Stimulated activated CD8-positive, alpha-beta memory T cell treated with anti-CD3 and anti-CD28 coated beads, Interleukin-15, amount 100 ng/mL, for 4 hours (primary cell): ENCODE measurements at places on chromosomes 5 and 9.

DNA sequence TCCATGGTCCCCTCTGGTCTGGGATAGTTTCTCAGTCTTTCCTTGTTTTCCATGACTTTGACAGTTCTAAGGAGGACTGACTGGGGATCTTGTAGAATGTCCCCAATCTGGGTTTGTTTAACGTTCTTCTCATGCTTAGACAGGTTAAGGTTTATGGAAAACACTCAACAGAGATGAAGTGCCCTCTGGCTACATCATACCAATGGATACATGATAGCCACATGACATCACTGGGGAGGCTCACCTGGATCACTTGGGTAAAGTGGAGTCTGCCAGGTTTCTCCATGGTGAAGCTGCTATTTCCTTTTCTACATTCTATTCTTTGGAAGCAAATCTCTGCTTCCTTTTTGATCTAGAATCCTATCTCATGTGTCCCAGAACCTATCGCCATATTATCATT, 23.8 kb upstream of the ALDH1B1 start:
- no peak for DNase-seq

DNA sequence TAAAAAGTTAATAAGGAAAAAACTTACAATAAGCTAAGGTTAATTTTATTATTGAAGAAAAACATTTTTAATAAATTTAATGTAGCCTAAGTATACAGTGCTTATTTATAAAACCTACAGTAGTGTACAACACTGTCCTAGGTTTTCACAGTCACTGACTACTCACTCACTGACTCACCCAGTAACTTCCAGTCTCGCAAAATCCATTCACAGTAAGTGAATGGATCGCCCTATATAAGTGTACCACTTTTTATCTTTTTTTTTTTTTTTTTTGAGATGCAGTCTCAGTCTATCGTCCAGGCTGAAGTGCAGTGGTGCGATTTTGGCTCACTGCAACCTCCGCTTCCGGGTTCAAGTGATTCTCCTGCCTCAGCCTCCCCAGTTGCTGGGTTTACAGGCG, 47.7 kb downstream of the FNIP1 start:
- no peak for DNase-seq

DNA sequence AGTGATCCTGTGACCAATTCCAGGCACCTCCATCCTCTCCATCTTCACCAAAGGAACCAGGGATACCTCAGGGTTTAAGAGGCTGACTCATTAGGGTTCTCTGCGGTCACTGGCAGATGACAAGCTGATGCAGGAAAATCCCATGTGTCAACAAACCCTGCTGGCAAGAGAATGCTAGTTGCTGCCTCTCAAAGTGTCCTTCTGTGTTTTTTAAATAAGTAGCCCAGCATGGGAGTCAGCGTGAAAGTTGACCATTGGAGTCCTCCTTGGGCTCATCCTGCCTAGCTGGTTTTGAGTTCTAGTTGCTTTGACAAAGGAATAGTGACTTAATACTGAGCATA, 200.2 kb downstream of the SLIT3 start:
- DNase-seq = no peak

DNA sequence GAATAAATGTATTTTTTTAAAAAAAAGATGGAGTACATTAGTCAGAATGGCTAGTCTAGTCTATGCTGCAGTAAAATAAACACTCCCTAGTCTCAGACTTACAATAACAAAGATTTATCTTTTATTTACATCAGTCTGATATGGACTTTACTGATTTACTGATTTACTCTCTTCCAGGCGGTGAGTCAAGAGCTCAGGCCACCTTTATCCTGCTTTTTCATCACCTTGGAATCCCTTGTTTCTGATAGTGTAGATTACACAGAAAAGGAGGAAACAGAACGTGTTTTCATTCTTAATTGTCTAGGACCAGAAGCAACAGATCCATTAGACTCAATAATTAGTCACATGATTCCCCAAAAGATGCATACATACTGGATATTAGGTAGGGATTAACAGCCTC, 290.1 kb upstream of the TRPC7 start:
- no peak for DNase-seq

DNA sequence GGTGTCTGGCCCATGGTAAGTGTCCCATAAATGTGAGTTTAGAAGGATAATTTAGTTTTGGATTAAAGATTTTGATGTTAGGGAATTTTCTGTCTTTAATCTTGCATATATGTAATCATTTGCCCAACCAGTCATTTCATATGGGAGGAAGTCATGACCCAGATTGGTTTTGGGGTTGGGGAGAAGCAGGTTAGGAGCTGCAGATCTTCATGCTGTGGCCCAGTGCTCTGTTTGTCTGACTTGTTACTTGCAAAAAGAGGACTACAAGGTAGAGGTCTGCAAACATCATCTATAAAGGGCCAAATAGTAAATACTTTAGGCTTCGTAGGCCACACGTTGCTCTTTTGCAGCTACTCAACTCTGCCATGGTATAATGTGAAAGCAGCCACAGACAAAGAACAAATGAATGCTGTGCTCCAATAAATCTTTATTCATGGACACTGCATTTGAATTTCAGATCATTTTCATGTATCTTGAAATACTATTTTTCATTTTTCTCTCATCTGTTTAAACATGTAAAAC, 16.8 kb downstream of the OSTF1 start:
- DNase-seq = no peak

DNA sequence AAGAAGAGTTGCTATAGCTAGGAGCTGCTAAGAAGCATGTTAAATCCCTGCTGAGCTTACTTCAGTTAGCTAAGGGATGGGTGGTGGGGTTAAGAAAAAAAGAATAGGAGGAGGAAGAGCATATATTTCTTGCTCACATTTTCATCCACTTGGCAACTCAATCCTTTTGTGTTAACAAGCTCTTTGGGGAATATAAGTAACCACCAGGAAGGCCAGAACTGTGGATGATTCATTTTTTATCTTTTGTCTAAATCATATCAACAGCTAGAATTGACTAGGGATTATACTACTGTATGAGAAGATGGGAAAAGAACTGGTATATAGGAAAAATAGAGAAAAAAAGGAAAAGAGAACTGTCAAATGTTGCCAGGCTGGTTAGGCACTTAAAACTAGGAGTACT, 555.3 kb upstream of the ARRDC3 start:
- no peak for DNase-seq

- no peak for DNase-seq
These were observed 213.3 kb downstream of the SEMA6A start for GRCh38 chr5:116361171-116361967.

- DNase-seq = no peak
These were observed 145.5 kb downstream of the ST8SIA4 start for GRCh38 chr5:100757618-100758017.

- no peak for DNase-seq
These were observed 116.7 kb upstream of the RETREG1 start for GRCh38 chr5:16733331-16734006.

DNA sequence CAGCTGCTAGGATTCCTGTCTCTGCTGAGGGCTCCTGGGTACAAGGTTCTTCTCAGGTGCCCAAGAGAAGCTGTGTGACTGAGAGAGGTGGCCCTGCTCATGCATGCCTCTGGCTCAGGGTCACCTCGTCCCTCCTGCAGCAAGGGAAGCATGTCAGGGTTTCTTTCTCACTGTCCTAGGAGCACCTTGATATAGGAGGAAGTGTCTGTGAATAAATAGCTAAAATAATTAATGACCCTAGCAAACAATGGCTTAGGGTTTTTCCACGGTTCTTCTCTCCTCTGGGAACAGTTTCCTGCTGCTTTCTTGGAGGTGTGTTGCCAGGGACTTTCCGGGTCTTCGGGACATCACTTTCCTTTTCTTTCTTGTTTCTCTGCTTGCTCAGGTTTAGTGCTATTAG, 87.2 kb downstream of the ARHGAP26 start:
- no peak for DNase-seq

DNA sequence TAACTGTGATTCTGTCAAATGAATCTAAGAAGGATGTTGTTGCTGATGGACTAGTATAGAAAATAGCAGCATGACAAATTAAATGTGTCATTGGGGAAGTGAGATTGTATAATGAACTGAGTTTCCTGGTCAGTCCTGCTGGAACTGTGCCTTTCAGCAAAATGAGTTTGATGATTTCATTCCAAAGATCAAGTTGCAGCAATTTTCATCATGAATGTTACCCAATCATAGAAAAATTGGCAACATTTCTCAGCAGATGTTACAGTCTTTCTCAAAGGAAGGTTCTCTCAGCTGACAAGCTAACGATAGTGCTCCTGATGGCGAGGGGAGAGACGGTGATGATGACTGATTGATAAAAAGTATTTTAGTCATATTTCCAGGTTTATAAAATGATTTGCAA, 10.7 kb downstream of the PCDHAC2 start:
- no peak for DNase-seq

GRCh38 chr9:38358390-38359296, 33.9 kb upstream of the ALDH1B1 start:
- DNase-seq = no peak

GRCh38 chr5:145478651-145479050, 356.5 kb downstream of the PRELID2 start:
- DNase-seq = no peak

DNA sequence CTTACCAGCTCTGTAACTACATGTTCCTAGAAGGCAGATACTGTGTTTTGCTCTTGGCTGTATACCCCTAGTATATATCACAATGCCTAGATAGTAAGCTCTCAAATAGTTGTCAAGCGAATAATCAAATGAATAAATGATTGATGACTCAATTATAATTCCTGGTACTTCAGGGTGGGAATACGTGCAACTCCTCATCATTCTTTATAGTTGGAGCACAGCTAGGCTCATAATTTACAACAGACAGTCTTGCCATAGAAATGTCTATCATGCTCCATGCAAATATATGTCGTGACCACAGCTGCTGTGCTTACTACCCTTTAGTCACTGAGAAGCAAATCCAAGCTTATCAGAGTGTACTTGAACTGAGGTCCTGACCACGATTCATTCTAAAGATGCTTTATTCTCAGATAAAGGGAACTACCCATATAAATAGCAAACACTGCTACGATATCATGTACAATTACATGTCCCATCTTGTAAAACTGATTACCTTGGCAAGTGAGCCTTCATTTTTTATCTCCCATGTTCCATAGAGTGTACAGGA, 52.1 kb downstream of the STRBP start:
- DNase-seq = no peak

- DNase-seq = no peak
These were observed 377.4 kb downstream of the PTPRD start for GRCh38 chr9:10235376-10235775.

GRCh38 chr9:135505406-135506187, 5.1 kb downstream of the MRPS2 start:
- DNase-seq = no peak

DNA sequence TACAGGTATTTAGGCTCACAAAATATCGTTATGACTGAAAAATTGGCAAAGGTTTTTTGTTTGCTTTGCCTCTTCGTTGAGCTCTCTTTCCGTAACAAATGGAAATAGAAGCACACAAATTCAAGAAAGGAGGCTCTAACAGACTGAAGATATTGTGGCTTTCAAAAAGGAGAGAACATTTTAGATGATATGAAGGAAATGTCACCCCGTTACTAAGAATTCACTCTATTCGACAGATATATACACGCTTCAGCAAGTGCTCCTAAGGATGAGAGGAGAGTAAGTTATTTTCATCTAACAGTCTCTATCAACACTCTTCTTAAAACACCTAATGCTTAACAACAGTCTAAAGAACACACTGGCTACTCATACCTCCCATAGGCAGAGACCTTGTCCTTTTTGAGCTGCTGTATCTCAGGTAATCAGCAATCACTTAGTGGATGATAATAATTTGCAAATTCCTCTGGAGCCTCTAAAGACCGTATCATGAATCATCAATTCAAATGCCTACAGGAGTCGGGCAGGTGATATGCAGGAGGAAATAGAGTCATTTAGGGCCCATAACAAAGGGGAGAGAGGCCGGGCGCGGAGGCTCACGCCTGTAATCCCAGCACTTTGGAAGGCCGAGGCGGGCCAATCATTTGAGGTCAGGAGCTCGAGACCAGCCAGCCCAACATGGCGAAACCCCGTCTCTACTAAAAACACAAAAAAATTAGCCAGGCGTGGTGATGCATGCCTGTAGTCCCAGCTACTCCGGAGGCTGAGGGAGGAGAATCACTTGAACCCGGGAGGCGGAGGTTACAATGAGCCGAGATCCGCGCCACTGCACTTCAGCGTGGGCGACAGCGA, 1.4 kb upstream of the HSDL2 start:
- no peak for DNase-seq

GRCh38 chr5:160500786-160501779, 79.4 kb downstream of the PTTG1 start:
- no peak for DNase-seq

DNA sequence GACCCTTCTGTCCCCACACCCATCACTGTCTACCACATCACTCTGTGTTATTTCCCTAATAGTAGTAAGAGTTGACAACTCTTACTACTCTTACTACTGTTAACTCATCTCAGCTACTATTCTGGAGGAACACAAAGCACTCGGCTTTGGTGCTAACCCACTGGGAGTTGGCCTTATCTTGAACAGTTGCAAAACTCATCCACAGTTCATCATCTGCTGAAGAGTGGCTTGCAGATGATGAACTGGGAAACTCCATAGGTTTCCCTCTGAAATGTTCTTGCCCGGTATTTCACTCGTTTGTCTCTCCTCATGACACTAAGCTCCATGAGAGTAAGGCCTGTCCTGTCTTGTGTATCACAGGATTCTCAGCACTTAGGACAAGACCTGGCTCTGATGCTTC, 221.4 kb downstream of the NR3C1 start:
- DNase-seq = no peak

- no peak for DNase-seq
These were observed 276.8 kb upstream of the MAP3K1 start for GRCh38 chr5:56538580-56538979.

GRCh38 chr5:172093965-172094364, 87.5 kb upstream of the FBXW11 start:
- DNase-seq = no peak

GRCh38 chr9:133448487-133448972, 11.2 kb upstream of the CACFD1 start:
- DNase-seq = no peak

- no peak for DNase-seq
These were observed 54.1 kb upstream of the ATP10B start for GRCh38 chr5:160906090-160906489.

DNA sequence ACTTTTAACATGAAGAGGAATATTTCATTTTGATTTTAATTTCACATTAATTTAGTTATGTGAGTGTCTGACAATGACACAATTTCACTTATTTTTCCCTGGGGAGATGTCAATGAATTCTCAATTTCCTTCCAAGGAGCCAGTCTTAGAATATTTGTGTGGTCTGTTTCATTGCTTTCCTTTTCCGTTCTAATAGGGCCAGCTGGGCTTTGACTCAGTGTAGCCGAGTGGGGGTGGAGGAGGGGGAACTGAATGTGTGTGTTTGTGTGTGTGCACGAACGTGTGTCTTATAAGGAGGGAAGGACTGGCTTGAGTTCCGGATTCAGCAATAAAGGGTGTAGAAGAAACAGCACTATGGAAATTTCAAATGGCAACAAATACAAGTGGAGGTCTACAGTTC, 100.0 kb downstream of the BASP1 start:
- no peak for DNase-seq
